ENCODE measurements at places on chromosomes 13 and 19.

DNA sequence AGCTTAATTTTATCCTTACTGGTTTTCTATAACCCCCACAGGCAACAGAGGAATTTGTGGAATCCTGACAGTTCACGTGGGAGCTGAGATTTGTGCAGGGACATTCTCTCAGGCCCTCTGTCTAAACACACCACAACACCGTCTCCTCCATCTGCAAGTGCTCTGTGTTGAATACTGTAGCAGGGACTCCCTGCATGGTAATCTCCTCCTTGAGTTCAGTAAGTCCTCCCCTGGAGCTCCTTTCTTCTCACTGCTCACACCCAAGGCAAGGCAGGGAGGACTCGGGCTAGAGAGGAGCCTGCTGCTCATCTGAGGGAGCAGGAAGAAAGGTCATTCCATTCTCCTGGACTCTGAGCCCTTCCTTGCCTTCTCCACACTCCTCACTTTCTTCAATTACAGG lies 348.2 kb downstream of the KCTD12 start:
- no peak for DNase-seq

- DNase-seq, result no peak
These were observed 88.6 kb upstream of the ZNF536 start for GRCh38 chr19:30283556-30283955.

DNA sequence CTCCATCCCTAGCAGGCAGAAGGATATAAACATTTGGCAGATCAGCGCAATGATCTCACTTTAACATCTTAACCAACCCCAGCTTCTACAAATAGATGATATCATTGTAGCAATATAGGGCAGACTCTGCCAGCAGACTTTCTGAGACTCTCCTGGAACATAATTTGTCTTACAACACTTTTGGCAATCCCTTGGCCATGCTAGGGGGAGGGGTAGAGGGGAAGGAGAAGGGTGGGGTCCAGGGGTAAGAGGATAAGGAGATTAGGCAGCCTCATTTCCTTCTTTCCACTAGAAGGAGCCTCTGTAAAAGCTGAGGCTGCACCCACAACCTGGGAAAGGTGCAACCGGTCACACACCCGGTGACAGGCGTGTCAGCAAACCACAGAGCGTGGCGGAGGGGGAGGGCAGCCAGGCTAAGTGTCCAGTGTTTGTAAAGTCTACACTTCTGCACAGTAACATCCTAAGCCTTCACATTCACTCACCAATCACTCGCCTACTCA lies 8.7 kb upstream of the UBAC2 start:
- no peak for DNase-seq

DNA sequence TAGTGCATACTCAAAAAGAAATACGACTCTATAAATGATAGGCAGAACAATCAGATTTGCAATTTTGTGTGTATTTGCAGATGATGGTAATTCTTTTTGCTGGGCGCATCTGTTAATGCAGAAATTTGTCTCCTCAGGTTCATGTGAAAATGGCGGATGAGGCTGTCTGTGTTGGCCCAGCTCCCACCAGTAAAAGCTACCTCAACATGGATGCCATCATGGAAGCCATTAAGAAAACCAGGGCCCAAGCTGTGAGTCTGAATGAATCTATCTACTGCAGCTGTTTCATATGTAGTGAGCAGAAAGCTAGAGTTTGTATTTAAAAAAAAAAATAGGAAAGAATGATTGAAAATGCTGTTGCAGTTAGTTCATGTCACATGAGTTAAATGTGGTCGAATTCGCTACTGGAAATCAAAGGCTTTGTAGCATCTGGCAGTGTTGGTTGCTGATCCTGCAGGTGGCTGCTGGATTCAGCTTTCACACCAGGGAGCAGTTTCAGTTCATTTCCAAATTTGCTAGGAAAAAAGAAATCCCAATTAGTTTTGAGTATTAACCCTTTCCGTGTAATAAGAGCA lies 66.0 kb downstream of the PCCA start:
- no peak for DNase-seq

DNA sequence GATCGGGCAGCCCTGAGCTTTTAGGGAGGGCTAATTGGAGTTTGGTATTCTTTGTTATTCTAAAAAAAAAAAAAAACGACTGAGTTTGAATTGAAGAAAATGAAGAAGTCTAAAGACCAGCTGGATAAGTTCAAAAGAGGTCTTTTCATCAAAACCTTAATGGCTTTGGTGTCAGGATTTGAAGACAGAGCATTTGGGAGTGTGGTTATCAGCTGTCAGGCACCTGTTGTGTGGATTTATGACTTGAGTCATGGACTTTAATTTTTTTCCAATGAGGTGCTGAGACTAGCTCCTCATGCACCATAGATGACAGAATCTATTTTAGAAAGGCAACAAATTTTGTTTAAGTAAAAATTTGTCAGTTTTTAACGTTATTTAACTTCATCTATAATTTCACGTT lies 72.5 kb downstream of the FREM2 start:
- no peak for DNase-seq

DNA sequence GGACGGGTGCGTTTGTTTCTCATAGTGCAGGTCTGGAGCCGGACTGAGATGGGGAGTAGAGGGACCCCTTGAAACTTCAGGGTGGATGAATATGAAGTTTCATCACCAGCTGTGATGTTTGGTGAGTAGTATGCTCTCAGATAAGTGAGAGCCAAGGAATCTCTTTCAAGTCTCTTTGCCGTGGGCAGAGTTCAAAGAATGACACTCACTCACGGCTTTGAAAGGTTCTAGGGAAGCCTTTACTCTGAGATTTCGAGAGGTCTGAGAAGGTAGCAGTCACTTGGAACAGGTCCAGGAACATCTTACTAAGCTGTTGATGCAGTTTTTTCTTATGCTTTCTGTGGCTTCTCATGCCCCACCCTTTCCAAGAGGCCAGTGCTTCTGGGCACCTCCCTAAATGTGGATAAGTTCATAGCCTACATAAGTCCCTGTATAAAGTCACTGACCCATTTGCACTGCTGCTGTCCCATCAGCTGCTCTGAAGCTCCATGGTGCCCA lies at the start of gene IGFL2:
TSS of gene IGFL2 (plus strand) at position 448 of the 498 bp plus-strand sequence. CDS start at position 489, 41 bp downstream.
- no peak for DNase-seq

DNA sequence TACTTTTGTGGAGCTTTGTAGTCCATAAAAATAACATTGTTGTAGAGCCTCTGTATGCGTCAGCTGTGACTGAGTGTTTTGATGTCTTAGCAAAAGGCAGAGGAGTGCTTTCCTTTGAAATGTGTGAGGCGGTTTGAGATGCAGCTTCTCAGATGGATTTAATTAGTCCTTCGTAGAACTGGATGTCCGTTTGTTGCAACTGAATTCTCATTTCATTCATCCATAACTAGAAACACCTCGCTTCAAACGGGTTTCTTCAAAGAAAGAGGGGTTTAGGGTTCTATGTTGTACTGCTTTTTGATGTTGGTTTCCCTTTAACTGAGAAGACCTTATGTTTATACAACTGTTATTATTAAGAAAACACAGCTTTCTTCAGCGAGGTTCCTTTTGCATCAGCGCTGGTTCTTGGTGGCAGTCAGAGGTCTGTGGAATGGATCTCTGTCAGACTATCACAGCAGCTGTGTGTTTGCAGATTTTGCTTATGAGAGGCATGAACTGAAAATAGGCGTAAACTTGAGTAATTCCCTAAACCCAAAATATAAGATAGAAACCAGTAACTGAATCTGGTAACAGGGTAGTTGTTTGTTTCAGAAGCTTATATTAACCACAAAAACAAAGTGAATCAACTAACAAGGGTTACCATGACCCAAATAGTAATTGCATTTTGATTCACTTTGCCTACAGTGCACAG lies 194.4 kb downstream of the GGACT start:
- no peak for DNase-seq

DNA sequence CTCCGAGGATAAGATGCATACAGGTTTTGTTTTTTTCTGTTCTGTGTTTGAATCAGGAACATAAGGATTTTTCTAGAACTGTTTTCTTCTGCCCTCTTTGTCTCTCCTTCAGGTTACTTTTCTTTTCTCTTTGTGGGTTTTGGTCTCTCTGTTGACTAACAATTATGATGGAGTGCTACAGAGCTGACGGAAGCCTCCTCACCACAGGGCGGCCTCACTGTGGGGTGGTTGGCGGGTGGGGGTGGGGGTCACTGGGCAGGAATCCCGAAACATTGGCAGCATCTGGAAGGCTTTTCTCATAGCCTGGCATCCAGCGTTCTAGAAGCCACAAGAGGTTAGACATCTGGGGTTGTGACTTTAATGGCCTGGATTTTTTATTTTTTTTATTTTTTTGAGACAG lies 12.0 kb upstream of the MATK start:
- DNase-seq, result no peak

GRCh38 chr13:23159760-23160637 lies 20.8 kb upstream of the SGCG start:
- DNase-seq, result no peak

GRCh38 chr19:4711211-4711610 lies 12.4 kb downstream of the DPP9 start:
- no peak for DNase-seq

GRCh38 chr13:109883181-109884180 lies 97.1 kb upstream of the IRS2 start:
- DNase-seq, result no peak

DNA sequence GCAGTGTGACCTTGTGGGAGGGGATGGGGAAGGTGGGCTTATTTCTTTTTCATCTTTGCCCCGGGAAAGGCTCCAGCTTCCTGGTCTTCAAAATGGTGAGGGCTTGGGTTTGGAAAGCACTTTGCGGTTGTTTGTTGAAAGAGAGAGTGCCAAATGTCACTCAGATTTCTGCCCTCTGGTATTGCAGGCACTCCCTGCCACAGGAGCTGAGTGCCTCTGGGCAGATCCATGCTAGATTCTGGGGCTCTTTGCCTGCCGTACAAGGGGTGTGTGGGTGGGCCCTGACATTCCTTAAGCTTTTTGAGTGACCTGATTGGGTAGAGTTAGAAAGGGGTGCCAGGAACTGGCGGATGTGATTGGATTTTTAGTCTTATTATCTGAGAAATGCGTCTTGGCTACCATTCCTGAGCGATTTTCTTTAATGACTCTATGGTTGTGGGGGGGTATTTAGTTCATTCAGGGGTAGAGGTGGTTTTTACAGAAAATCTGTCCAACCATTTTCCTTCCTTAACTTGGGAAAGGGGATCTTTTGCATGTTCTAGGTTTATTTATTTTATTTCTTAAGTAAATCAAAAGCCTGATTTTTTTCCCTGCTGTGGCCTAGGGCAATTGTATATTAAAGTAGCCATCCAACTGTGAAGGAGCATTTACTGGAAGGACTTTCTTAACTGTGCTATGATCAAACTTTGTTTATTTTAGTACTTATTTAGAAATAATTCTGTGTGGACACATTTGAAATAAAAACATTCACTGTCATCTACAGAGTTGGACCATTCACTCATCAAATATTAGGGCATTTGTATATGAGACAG lies 3.2 kb downstream of the ARHGAP35 start:
- DNase-seq, result no peak

- no peak for DNase-seq
These were observed 18.6 kb upstream of the COG3 start for GRCh38 chr13:45446181-45446580.

DNA sequence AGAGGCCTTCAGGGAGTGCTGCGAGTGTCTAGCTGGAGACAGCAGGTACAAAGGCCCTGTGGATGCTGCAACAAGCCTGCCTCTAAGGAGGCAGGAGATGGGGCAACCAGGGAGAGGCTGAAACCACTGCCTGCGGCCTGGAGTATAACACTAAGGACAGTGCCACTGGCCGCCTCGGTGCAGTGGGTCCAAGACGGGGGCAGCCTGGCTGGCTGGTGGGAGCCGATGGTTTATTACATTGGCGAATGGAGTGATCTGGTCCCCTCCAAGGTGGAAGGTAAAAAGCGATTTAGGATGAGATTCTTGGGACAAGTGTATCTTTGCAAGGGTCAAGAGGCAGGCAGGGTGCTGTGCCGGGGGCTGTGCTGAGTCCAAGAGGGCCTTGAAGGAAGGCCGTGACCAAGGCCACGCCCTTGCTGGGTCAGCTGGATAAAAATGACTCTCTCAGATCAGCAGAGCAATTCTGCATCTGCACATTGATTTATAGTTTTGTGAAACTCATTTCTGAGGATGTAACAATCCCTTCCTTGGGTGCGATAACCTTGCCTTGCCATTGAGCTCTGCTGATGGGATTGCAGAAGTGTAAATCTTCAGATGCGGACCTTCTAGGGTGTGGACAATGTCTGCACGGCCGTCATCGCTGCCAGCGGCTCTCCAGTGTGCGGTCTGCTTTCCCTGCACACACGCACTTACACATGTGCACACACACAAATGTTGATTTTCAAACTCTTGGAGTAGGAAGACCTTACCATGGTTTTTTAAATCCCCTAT lies 6.0 kb downstream of the TMEM255B start:
- DNase-seq, result no peak

GRCh38 chr13:102915393-102915930 lies 69.6 kb downstream of the ERCC5 start:
- DNase-seq, result no peak

DNA sequence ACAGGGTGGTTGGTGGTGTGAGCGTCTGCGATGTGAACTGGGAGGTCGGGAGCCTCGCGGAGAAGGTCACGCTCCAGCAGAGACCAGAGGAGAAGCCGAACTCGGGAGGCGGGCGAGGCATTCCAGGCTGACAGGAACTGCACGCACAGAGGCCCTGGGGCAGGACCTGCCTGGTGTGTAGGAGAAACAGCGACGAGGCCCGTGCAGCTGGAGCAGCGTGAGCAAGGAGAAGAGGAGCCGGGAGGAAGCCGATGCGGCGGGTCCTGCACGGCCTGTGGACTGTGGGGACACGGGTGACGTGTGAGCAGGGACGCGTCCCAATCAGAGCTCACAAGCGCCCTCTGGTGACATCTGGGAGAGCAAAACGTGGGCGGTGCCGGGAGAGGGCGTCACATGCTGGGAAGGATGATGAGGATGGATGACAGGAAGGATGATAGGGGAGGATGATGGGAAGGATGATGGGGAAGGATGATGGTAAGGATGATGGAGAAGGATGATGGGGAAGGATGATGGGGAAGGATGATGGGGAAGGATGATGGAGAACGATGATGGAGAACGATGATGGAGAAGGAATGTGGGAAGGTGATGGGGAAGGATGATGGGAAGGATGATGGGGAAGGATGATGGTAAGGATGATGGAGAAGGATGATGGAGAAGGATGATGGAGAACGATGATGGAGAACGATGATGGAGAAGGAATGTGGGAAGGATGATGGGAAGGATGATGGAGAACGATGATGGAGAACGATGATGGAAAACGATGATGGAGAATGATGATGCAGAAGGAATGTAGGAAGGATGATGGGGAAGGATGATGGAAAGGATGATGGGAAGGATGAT lies 16.1 kb upstream of the MADCAM1 start:
- DNase-seq, result peak; percentile 70

DNA sequence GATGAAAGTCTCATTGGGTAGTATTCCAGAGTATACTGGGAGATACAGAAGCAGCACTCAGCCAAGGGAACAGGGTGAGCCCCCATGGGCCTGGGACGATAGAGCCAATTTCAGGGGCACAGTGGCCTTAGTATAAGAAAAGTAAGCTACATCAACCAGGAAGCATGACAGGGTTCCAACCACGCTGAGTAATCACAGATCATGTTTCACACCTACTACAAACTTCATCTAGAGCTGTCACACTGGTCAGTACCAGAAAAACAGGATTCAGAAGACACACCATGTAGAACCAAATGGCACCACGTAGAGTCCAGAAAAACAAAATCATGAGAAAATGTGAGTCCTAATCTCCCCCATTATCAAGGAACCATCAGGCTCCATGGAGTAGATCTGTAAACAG lies 1292.4 kb upstream of the MIR17HG start:
- no peak for DNase-seq

- no peak for DNase-seq
These were observed 47.2 kb downstream of the ZAR1L start for GRCh38 chr13:32267836-32268439.
